Activated CD4-positive, alpha-beta T cell treated with anti-CD3 and anti-CD28 coated beads, Interleukin-2, Interleukin-6, amounts not matched to agents 100 ng/mL and 50 ng/mL, durations not matched to agents 16 hours and 8 hours (primary cell): ENCODE measurements at places on chromosomes 1 and 21.

DNA sequence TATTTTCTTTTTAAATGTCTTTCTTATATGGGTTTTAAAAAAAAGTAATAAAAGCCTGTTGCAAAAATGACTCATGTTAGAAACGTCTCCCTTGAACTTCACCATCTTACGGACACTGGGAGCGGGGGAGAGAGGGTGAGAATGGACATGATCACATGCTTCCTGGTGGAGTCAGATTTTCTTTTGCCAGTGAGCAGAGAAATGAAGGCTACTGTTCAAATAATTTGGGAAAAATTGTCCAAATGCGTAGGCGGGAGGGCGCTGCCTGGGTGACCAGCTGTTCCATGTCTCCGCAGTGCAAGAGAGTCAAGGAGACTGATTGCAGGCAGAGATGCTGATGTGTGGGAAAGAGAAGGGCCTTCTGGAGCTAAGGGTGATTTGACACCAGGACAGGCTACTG lies 23.1 kb downstream of the EIF2D start:
- DNase-seq, result no peak

DNA sequence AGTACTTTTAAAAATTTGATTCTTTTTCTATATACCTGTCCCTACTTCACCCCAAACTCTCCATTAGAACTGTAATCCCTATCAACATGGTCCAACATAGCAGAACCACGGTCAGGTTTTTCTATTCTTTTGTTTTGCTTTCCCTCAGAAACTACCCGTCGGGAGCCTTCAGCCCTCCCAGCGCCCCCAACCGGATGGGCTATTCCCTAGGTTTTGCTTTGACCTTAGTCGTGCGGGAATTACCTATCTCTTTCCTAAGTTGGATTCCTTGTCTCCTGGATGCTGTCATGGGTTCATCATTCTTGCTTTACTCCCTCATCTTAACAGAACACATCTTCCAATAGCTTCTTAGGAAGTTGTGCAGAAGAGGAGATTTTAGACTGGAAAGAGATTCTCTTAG lies 97.5 kb upstream of the LBR start:
- DNase-seq, result no peak

DNA sequence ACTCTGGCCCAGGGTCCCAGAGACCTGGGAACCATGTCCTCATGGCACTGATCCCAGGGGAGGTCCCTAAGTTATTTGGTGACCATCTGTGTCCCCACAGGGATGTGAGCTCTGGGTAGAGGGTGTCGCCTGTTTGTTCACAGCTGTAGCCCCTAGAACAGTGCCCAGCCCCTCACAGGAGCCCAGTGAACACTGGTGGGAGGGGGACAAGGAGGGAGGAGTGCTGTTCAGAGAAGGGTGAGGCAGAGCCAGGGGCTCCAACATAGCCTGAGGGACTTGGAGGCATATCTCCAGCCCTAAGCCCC lies 450.4 kb downstream of the MATN1 start:
- no peak for DNase-seq

DNA sequence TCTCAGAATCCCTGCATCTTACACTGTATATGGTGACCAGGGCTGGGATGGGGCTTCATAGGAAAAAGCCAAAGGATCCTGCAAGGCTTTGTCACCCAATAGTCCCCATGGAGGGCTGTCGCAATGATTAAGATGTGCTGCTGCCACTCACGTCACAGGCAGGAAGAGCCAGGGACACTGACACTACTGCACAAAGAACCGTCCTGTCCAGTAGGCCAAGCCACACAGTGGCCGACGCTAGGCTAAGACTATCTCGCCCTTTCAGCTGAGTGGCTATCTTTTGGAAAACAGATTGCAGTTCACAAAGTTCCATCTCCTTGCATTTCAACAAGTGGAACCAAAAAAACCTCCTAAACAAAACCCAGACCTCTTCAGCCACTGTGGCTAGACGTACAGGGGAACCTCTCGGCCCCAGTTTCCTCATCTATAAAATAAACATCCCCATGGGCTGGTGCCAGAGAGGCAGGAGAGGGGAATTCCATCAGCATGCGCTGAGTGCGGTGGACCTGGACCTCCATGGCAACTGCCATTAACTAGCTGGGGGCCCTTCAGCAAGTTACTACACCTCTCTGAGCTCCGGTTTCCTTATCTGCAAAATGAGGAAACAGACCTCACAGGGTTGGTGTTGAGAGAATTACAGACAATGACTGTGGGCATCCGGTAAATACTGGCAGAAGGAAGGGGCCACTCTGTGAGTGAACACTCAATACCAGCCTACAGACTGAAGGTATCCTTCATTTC lies 8.7 kb downstream of the CAPZB start:
- DNase-seq, result peak; percentile 77

DNA sequence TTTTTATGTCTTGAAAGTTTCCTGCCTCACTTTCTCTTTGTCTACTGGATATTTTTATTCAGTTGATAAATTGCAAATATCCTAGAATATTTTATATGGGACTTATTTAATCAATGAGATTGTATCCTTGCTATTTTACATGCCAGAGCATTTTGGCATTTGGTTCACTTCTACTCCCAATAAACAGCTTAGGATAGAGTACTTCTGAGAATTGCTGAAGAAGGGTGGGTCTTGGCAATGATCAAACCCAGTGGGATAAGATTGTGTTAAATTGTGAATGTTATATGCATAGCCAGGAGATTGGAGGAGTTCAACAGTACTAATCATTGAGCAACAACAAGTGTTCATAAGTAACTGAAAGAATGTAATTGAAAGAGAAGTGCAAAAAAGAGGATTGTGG lies 60.1 kb downstream of the SDCCAG8 start:
- DNase-seq, result no peak

- no peak for DNase-seq
Measured at GRCh38 chr1:198756470-198756869, 117.6 kb downstream of the PTPRC start.

- no peak for DNase-seq
Measured at GRCh38 chr1:63836830-63837229, 63.0 kb downstream of the ROR1 start.

- no peak for DNase-seq
Measured at GRCh38 chr1:110485725-110486124, 33.2 kb downstream of the KCNA10 start.

DNA sequence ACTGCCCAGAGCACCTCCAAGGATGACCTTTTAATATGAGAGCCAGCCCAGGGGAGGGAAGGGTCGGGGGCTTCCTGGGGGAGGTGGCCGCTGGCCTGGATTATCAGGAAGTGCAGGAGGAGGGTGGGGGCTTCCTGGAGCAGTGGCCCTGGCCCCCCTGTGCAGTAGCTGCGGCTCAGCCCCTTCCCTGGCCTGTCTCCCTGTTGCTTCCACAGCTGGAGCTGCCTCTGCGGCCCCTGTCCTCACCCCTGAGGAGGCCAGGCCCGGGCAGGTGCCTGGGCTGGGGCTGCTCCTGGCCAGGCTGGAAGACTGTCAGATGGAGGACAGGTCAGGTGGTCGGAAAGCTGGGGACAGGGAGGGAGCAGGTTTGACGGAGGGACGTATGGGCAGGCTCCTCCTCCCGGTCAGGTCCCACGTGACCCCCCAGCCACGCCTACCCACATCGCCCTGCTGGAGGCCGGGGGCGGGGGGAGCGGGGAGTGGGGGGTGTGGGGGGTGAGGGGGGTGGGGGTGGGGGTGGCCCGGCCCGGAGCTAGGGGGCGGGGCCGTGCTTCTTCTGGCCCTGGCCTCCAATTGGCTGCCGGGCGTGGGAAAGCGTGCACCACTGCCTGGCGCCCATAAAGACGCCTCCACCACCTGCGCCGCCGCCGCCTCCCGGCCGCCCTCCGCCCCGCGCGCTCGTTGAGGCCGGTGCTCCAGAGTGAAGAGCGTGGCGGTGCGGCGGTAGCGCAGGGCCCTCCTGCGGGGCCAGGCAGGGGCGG lies 10.2 kb upstream of the TNFRSF14 start:
- peak; percentile 93 for DNase-seq

DNA sequence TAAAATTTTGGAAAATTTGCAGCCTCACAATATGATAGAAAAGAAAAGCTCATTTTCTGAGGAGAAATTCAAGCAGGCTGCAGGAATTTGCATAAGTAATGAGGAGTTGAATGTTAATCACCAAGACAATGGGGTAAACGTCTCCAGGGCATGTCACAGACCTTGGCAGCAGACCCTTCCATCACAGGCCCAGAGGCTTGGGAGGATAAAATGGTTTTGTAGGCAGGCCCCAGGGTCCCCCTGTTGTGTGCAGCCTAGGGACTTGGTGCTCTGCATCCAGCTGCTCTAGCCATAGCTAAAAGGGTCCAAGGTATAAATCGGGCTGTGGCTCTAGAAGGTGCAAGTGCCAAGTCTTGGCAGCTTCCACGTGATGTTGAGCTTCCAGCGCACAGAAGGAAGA lies 112.2 kb upstream of the FMN2 start:
- no peak for DNase-seq

- DNase-seq, result no peak
Measured at GRCh38 chr1:89391686-89392085, 27.8 kb downstream of the GBP6 start.

DNA sequence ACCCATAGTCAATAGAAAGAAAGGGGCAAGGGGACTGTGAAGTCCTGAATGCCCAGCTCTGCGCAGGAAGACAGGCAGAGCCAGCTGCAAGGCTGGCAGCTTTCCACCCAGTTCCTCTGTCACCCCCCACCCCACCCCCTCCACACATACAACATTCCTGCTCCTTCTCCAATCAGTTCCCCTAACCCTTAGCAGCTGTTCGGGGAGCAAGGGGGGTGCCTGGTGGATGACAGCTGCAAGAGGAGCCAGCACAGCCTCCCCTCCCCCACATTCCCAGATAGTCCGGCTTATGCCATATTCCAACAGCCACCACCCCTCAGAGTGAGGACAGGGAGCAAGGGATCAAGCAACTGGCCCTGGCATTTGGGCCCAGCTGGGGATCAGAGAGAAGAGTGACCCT lies 9.7 kb downstream of the ARHGEF2 start:
- DNase-seq, result no peak

GRCh38 chr1:46219551-46220520 lies 16.7 kb downstream of the LURAP1 start:
- no peak for DNase-seq

DNA sequence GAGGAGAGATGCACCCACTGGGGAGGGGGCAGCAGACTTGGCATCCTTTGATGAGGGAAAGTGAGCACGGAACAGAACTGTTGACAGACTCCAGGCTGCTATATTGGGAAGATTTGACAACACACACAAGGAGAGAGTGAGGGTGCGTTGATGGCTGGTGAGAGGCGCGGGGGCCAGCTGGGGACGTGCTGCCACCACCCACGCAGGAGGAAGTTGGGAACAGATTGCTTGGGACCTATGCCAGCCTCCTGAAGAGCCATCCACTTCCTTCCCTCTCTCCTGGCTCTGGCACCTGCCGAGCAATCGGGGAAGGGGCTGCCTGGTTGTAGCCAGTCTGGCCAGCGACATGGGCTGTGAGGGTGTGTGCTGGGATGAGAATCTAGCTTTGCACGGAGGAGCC lies 223.7 kb upstream of the CSF3R start:
- DNase-seq, result no peak

- DNase-seq, result no peak
Measured at GRCh38 chr1:192627901-192628300, 8.0 kb upstream of the RGS13 start.

DNA sequence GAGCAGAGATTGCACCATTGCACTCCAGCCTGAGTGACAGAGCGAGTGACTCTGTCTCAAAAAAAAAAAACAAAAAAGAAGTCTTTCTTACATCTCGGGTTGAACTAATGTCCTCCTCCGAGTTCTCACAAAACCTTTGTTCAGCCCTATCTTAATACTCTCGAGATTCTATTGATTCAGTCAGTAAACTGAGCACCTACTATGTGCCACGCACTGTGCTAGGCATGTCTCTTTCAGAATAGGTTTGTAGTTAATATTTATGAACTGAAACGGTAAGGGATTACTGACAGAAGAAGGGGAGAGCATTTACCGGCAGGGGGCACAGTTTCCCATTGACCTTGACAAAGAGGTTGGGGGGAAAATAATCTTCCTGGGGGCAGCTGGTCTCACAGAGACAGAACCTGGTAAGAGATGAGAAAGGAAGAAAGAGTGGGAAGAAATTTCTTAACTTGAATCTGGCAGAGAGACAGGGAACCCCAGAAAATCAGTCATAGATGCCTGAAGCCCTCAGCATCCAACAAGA lies 3.4 kb downstream of the PIAS3 start:
- no peak for DNase-seq

- no peak for DNase-seq
Measured at GRCh38 chr1:29969576-29969975, 733.3 kb downstream of the PTPRU start.

DNA sequence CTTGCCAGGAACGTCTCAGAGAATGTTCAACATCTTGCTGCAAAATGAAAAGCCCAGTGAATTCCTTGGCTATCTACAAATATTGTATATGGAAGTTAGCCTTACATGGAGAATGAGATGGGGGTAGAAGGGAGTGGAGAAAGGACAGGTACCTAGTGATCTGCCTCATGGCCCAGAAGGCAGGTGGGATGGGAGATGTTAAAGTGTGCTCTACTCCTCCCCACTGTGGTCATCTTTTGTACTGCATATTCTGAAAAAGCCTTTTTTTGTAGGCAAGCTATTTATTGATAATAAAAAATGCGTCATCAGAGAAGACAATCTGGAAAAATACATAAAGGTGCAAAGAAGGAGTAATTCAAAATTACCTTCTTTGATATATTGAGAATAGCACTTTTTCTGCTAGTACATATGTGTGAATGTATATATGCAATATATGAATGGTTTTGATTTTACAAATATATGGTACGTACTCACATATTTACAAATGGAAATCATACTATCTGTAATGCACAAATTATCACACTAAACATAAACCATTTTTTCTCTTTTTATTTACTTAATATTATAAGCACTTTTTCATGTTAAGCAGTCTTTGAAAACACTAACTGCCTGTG lies 19.1 kb upstream of the SLC5A9 start:
- peak; percentile 41 for DNase-seq

DNA sequence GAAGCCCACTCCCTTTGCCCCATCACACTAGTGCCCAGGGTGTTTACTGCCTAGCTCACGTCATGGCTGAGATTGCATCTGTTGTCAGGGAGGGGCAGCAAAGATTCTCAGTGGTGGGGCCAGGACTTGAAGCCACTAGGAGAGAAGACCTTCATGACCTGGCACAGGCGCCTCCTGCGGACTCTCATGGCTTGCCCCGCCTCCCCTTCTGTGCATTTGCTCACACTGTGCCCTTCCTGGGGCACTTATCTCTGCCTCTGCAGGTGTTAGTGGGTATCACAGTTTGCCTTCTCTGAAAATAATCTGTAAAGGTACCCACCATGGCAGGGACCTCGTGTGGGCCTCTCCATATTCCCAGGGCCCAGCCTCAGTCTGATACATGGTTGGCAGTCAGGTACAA lies 20.1 kb downstream of the PTPRU start:
- DNase-seq, result no peak

GRCh38 chr1:201228011-201228983 lies 37.7 kb downstream of the IGFN1 start:
- DNase-seq, result no peak

DNA sequence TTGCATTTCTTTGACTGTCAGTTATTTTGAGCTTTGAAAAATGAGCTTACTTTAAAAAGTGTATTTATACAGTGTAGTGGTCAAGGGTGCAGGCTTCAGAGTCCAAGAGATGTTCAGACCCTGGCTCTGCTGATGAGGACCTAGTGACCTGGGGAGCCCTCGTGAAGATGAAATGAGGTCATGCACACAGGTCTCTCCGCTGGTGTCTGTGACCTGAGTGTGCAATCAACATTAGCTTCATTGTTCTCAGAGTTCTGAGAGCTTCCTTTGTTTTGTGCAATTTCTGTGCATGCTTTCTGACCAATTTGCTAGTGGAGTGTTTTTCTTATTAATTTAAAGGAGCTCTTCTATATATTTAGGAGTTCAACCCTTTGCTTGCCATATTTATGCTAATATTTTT lies 71.3 kb downstream of the RIPK4 start:
- no peak for DNase-seq

- no peak for DNase-seq
Measured at GRCh38 chr1:2595261-2595811, 8.8 kb downstream of the PRXL2B start.
